ENCODE measurements at places on chromosomes 11 and 22.
A peak's percentile ranks its signal among the peaks of the same experiment; 100 is the strongest.

GRCh38 chr11:123011510-123011909, 29.9 kb upstream of the BSX start:
- DNase-seq, result no peak

GRCh38 chr11:73218106-73218829, at the start of gene P2RY2:
Gene P2RY2, plus strand, starts transcription at chr11:73218281. Its CDS starts 15,879 bp downstream, at chr11:73234160.
- DNase-seq, result peak; percentile 51

- DNase-seq, result peak; percentile 73
Measured at GRCh38 chr11:17972987-17973386, 39.9 kb downstream of the SERGEF start.

DNA sequence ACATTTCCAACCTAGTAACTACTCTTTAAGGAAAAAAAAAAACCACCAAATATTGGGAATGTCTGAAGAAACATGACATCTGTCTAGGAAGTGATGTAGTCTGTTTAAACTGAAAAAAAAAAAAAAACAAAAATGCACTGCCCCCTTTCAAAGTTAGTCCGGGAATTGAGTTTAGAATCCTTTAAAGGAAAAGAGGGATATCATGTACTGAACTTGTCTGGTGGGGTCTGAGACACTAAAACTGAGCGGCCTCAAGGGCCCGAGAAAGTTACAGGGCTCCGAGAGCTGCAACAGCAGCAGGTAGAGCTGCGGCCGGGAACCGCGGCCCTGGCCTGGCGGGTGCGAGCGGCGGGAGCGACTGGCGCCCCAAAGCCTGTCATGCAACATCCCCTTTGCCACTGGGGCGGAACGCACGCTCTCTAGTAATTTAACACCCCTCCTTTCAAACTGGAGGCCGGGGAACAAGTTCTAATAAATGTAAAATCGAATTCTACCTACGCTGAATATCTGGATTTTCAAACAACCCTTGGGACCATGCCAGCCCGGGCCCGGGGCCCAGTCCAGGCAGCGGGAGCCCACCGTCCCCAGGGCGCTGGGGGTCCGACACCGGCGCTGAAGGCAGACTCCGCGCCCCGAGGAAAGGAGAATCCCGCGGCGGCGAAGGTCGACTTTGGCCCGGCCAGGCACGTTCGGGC, 736 bp downstream of the RDX start:
- DNase-seq, result peak; percentile 74

- DNase-seq, result no peak
Measured at GRCh38 chr22:17336061-17336460, 33.2 kb upstream of the CECR2 start.

GRCh38 chr11:44615913-44616791, 50.7 kb downstream of the CD82 start:
- DNase-seq, result no peak

DNA sequence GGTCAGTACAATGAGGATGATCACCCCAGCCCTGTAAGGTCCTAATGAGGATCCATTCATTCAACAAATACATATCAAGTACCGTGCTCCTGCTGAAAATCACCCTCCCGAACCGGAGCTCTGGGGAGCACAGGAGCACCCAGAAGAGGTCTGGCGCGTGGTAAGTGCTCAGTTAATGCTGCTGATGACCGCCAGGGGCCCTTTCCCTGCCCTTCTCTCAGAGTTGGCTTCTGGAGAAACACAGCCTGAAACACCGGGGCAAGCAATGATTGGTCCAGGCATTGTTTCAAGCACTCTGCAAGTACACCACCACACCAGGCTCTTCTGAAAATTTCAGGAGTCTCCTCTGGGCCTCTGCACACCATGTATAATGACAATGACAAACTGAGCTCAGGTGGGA, 3.8 kb upstream of the CCDC86 start:
- no peak for DNase-seq

- peak; percentile 33 for DNase-seq
Measured at GRCh38 chr11:73716153-73717056, 44.5 kb downstream of the RAB6A start.

GRCh38 chr22:41831828-41832552, 915 bp upstream of the SREBF2 start:
- DNase-seq, result peak; percentile 48

- peak; percentile 74 for DNase-seq
Measured at GRCh38 chr11:107018219-107018901, at the start of gene GUCY1A2. Gene GUCY1A2, minus strand, starts transcription at chr11:107018476. Its CDS starts 421 bp downstream, at chr11:107018055.

GRCh38 chr11:63504933-63505586, 824 bp upstream of the LGALS12 start:
- no peak for DNase-seq

DNA sequence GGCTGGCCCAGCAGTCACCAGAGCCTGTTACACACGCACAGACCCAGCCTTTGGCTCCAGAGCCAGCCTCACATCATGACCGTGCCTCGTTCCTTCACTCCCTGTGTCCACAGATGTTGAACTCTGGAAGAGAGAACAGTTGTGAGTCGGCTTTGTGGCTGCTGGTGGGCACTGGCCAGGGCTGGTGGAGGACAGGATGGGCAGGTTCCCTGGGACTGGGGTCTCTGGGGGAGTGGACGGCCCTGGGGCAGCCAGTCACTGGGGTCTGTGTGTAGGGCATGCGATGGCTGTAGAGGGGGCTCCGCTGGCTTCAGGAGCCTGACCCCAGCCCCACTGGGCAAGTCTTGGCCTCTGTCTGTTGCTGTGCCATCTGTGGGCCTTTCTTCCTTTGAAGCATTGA, 1070.1 kb downstream of the BRD1 start:
- no peak for DNase-seq

DNA sequence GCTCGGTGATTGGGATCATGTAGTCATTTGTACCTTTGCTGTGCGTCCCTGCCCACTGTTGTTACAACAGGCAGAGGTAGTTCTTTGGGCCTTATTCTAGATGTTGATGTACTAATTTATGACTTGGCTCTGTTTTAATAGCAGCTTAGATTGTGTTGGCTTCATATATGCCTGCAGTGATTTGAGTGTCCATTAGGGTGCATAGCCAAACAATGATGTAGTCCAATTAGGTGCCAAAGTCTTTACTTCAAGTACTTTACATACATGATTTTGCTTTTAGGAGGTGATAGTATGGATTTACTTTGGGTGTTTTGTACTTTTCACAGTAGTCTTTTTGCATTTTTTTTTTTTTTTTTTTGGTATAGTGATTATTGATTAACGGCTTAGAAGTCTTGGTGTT, 46.4 kb downstream of the PPP6R3 start:
- DNase-seq, result peak; percentile 39

DNA sequence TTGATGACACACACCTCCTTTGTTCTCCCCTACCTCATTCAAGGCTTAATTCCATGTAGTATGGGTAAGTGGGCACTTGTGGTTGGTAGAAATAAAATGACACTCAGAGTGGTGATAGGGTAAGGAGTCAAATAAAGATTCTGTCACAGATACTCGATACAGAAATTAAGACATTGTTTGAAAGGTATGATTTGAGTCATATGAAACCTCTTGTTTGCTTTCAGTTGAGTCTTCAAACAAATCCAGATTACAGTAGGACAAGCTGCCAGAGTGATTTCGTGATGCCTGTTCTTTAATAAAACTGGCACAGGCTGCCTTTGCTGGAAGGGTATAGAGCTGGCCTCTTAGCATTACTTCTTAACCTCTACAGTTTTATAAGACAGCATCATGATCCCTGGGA, 182.4 kb downstream of the SPON1 start:
- no peak for DNase-seq

DNA sequence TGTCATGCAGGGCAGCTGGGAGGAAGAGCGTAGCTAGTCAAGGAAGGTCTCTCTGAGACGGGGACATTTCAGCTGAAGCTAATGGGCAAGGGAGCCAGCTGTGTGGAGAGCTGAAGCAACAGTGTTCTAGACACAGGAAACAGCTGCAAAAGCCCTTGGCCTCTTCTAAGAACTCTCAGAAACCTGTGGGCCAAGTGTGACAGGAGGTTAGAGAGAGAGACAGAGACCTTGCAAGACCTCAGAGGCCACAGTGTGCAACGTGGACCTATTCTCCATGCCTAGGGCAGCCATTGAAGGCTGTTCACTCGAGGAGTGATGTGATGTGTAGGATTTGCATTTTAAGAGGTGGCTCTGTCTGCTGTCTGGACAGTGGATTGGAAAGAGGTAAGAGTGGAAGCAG, 48.7 kb upstream of the TNRC6B start:
- DNase-seq, result no peak

DNA sequence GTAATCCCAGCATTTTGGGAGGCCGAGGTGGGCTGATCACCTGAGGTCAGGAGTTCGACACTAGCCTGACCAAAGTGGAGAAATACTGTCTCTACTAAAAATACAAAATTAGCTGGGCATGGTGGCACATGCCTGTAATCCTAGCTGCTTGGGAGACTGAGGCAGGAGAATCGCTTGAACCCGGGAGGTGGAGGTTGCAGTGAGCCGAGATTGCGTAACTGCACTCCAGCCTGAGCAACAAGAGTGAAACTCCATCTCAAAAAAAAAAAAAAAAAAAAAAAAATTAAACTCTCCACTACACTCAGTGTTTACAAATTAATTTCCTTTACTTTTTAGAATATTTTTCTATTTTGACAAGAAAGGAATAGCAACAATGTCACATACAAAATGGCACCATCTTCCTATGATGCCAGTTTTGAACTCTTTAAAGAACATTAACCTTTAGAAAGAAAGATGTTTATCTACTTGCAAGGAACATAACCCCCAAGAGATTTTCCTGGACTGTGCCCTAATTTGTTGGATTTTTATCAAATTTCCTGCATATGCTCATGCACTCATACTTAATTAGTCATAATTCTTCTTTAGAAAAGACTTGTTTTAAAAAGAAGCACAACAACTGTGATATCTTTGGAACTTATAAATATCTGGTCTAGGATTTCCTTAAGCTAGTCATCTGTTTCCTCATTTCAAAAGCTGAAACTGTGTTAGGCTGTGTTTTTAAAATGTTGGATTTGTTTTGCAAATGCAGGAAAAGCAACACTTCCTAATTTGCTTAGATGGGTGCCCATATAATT, 22.6 kb upstream of the HIPK3 start:
- no peak for DNase-seq

- peak; percentile 79 for DNase-seq
Measured at GRCh38 chr11:21625982-21626381, 566.9 kb upstream of the ANO5 start.

GRCh38 chr22:30196141-30196879, 50.2 kb downstream of the LIF start:
- peak; percentile 92 for DNase-seq

GRCh38 chr11:66766681-66767080, 37.7 kb upstream of the SPTBN2 start:
- DNase-seq, result no peak

DNA sequence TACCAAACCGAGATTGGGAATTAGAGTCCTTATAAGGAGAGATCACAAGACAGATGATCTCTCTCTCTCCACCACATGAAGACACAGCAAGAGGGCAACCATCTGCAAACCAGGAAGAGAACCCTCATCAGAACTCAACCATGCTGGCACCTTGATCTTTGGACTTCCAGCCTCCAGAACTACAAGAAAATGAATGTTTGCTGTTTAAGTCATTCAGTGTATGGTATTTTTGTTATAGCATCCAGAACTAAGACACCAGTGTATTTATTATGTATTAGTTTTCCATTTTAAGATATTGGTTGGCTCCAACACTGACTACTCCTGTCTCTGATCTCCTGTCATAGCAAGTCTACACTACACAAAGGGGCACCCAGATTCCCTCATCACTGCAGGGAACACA, 86.9 kb downstream of the CCDC34 start:
- no peak for DNase-seq

DNA sequence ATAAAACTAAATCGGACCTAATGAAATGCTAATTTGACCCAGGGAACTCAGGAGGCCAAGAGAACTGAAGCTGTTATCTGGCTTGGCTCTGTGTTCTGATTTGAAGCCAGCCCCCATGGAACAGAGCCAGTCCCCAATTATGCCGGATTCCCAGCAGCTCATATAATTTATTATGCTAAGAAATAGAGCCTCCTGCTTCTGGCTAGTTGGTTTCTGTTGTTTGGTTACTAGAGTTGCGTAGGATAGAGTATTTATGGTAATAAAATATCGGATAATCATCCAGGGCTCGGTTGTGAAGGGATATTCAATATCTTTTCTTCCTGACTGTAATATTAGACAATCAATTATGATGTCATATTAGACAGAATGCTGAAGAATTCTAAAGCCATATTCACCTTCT, 120.4 kb upstream of the TTC12 start:
- DNase-seq, result peak; percentile 48

GRCh38 chr11:69137151-69137844, 18.4 kb upstream of the SMIM38 start:
- no peak for DNase-seq

GRCh38 chr22:31332886-31333285, 13.3 kb downstream of the PATZ1 start:
- no peak for DNase-seq

- DNase-seq, result peak; percentile 48
Measured at GRCh38 chr11:70265341-70265740, 5.1 kb upstream of the PPFIA1 start.

DNA sequence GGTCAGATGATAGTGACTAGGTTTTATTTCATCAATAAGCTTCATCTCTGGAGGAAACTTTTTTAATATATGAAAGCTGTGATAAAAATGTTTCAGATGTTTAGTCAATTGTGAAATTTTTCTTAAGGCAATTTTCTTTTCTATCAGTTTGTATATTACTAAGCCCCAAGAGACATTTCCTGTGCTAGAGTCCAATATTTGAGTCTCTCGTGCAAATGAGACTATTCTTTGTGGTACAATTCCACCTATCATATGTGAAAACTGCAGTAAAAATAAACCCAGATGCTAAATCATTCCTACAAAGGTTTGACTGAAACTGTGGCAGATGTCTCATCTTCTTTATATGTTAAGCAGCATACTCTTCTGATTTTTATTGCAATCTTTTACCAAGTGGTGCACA, 28.0 kb downstream of the CTR9 start:
- no peak for DNase-seq

DNA sequence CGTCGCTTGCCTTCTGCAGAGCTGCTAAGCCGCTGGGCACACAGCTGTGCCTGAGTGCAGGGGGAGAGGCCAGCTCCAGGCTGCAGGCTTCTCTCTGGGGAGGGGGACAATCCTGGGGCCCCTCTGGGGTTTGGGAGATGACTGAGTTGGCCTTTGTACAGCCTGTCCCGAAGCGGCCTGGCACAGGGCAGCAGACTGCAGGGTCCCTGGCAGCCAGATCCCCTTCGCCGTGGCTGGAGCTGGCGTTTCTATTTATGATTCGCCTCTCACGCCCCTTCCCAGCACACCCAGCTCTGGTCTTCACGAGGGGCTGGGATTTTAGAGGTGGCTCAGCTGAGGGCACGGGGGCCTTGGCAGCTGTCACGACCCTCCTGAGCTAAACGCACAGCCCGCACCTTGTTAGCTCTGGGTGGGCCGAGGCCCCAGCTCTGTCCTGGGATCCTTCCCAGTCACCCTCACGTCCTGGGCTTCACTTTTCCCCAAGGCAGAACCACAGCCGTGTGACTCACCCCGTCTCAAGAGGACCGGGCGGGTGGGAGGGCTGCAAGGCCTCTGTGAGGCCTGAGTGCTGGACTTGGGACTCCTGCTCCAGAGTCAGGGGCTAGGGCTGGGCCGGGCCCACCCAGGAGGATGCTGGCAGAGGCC, 18.4 kb downstream of the OSBPL5 start:
- DNase-seq, result no peak
